ELR (cell line): ENCODE measurements at places on chromosomes 16 and 17.
A peak's percentile ranks its signal among the peaks of the same experiment; 100 is the strongest.

GRCh38 chr16:1066584-1067172 is 5.9 kb upstream of the SSTR5 start:
- DNase-seq, result no peak

- peak; percentile 24 for DNase-seq
Measured at GRCh38 chr16:22123146-22123545, 30.8 kb downstream of the VWA3A start.

- no peak for DNase-seq
Measured at GRCh38 chr16:89822188-89823086, 5.8 kb upstream of the SPIRE2 start.

GRCh38 chr17:31093866-31094599 is 744 bp upstream of the NF1 start:
- DNase-seq, result no peak

DNA sequence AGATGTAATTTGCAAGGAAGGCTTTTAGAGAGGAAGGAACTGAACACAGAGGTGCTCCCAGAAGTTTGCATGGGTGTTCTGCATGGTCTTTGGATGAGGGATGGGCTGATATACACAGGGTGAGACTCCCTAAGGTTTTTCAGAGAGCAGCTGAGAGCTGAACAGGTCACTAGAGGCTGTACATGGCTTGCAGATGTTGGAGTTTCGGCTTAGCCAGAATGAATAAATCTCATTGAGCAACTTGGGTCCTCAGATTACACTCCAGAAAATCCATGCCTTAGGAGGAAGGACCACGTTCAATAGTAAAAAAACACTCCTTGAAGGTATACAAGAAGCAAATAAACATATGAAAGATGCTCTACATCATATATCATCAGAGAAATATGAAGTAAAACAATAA is 7.5 kb upstream of the ITGB3 start:
- no peak for DNase-seq

DNA sequence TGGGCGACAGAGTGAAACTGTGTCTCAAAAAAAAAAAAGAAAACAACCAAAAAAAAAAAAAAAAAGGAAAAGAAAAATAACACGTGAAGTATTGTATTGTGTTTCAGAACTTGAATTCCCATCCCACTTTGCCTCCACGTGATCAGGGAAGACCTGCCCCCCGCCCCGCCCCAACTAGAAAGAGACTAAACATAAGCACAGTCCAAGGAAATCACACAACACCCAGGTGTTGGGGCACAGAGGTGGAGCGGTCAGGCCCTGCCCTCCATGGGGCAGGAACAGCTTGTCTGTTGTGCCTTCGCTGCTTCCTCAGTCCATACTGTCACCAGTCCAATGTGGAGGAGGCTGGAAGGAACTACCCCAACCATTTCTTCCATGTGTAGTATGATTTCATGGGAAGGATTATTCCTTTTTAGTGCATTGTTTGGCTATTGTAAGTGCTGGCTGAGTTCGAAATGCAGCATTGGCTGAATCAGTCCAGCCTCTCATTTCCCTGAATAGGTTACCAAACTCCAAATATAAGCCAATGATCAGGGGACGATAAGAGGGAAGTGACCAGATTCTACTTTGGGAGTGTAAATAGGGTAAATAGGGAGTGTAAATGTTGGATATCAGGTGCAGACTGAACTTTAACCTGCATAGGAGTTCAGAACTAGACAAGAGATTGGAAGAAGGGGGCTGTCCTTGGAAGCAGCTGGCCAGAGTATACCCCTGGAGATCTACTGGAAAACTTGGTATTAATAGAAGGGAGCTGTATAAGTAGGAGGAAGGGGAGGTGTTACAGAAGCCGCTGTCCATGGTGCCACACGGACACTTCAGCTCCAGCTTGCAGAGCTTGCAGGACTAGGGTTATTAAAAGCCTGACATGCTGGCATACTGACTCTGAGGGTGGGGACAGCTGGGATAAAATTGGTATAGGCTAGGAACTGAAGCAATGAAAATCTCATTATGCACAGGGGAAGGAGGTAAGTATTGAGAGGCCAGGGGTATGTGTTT is 50.7 kb downstream of the TANGO6 start:
- DNase-seq, result peak; percentile 21

DNA sequence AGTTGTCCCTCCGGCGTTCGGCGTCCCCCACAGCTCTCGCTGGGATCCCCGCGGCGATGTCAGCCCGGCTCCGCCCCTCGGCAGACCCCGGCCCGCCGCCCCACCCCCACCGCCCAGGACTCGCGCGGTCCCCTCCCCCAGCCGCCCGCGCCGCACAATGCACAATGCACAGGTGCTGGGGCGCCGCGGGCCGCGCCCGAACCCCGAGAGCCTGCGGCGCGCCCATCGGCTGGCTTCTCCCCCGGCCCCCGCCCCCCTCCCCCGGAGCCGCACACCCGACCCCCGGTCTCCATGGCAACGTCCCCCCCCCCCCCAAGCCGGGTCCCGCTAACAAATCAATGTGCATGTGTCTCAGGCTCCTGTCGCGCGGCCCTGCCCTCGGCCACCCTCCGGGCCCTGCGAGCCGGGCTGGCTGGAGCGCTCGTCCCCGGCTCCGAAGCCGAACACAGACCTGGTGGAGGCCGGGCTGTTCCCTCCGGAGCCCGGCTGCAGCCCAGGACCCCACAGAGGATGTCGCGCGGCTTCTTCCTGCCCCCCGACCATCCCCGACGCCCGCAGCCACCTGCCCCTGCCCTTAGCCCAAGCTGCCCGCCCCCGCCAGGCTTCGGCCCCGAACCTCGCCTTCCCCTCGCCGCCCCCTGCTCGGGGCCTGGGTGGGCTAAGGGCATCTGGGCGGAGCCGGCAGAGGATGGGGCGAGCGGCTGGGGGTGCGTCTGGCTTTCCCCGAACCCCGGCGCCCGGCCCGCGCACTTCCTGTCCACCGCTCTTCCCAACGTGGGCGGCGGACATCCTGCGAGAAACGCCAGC is 818 bp upstream of the CBX8 start:
- no peak for DNase-seq

DNA sequence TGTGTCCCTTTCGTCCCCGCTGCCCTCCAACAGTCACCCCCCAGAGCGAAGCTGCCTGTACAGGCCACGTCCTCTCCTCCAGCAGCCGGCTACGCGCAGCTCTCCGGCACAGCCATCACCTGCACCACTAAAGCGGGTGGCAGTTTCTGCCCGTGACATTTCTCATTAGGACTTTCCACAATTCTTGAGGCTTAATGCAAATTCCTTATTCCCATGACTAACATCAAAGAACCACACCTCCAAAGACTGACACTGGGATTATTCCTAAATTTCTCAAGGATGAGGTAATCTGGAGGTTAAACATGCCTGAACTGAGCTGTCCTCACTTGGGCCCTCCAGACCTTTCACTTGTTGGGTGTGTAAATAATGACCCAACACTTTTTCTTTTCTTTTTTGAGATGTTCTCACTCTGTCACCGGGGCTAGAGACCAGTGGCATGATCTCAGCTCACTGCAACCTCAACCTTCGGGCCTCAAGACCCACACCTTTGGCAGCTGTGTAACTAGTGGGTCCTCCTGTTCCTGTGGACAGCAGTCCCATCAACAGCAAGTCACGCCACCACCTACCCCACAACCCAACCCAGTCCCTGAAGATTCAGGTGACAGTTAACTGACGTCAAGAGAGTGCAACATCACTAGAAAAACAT is 11.7 kb downstream of the ANKRD11 start:
- DNase-seq, result peak; percentile 86

DNA sequence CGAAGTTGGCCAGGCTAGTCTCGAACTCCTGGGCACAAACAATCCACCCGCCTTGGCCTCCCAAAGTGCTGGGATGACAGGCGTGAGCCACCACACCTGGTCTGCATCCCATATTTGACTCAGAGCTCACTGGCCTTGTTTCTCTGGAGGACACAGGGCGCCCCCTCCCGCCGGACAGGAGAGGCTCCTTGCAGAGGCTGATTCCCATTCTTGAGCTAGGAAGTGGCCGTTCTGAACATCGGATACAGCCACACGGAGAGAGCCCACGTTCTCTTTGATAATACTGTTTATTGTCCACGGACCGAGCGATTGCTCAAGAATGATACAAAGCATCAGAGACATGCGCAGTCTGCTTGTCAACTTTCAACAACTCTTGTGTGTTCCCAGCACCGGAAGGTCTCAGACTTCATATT is 12.1 kb upstream of the USP36 start:
- DNase-seq, result no peak

- no peak for DNase-seq
Measured at GRCh38 chr17:16928406-16929034, 43.4 kb downstream of the TNFRSF13B start.

DNA sequence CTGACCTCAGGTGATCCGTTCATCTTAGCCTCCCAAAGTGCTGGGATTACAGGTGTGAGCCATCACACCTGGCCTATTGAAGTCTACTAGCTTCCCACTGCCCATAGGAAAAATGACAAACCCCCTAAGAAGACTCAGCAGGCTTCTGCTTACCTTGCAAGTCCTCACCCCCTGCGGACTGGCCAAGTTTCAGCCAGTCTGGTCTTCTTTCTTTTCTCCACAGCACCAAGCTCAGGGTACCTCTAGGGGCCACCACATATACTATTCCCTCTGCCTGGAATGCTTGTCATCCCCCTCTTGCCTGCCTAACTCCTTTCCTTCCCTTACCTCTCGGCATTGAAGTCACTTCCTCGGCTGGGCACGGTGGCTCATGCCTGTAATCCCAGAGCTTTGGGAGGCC is 31.2 kb downstream of the ABCC3 start:
- no peak for DNase-seq

- DNase-seq, result peak; percentile 39
Measured at GRCh38 chr16:84177741-84178073, 9.2 kb downstream of the TAF1C start.

GRCh38 chr16:3865241-3865640 is 15.3 kb downstream of the CREBBP start:
- DNase-seq, result no peak

- peak; percentile 42 for DNase-seq
Measured at GRCh38 chr17:21368545-21369246, 7.5 kb upstream of the KCNJ12 start.

- DNase-seq, result no peak
Measured at GRCh38 chr17:13986855-13987254, 82.4 kb upstream of the COX10 start.

GRCh38 chr17:60908324-60908723 is 230.7 kb downstream of the BCAS3 start:
- no peak for DNase-seq

DNA sequence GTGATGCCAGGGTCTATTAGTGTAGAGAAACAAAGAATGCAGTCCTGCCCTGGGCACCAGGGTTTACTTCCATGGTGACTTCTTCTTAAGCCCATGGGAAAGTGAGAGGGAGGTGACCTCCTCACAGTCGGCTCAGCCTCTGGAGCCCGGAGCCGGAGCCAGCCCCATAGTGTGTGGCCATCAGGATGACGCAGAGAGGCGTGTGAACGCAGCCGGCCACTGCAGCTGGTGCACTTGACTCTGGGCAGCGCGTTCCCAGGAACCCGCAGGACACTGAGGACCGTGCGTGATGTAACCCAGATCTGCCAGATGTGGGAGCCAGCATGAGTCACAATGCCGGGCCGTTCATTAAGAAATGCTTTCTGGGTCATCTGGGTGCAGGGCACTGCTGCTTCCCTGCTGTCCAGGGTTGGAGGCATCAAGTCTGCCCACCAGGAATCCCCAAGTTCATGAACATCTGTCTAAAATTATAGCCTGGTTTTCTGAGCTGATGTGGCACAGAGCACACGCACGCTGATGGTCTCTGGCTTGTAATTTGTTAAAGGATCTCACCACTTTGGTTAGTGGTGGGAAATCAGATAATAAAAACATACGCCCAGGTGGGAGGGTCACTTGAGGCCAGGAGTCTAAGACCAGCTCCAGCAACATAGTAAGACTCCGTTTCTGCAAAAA is 114.1 kb downstream of the PITPNC1 start:
- DNase-seq, result peak; percentile 99

DNA sequence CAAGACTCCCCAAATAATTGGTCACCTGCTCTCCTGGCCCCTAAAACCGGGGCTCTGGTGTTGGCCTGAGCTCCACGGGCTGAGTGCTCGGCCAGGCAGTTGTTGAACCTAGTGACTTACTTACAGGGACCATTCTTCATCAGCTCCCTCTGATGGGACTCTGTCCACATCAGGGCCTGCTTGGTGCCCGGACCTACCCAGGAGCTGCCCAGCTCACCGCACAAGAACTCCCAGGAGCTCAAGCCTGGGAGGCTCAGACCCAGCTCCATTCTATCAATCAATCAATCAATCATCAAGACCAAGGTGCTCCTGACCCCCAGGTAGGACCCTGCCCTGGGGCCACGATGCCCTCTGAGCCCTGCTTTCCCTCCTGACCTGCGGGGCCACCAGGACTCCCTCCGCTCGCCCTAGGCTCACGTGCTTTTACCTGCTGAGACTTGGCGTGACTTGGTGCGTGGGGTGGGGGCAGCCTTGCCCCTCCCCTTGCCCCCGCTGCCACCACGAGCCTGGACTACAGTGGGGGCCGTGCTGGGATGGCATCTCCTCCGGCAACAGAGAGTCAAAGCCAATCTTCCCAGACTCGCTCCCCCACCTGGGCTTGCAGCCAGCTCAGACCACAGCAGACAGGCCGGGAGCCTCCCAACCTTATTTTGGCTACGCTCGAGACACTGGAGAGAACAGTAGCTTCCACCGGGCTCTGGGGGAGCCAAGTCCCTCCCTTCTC is 15.7 kb downstream of the IL34 start:
- no peak for DNase-seq

GRCh38 chr16:2900526-2901075 is 11.1 kb upstream of the FLYWCH1 start:
- no peak for DNase-seq

DNA sequence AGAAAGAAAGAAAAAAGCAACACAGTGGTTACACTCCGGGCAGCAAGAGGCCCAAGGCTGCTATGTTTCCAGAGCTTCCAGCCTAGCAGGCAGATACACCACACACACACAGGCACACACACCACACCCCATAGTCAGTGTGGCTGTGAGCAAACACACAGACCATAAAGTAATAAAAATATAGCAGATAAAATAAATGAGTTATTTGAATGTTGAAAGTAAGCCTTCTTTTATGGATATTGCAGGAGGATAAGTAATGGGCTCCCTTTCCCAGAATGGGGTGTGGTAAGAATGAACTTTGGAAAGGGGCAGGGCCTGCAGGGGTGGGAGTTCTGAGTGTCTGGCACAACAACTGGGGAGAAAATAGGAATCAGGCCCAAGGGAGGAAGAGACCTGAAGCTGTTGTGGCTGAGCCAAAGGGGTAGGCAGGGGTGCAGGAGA is 4.8 kb upstream of the CDK5RAP3 start:
- DNase-seq, result no peak

DNA sequence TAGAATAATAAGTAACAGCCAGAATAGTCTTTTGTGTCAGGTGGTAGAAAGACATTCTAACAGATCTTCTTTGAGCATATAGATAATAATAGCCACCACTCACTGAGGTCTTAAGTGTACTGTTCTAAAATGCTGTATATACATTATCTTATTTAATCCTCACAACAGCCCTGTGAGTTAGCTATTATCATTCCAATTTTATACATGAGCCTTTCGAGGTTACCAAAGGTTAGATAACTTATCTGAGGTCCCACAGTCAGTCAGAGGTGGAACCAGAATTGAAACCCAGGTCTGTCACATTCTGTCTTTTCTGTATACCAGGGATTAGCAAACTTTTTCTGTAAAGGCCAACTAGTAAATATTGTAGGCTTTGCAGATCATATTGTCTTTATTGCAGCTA is 23.2 kb downstream of the REXO5 start:
- DNase-seq, result no peak
